SK-N-SH (cell line): ENCODE measurements at places on chromosomes 7 and 10.

DNA sequence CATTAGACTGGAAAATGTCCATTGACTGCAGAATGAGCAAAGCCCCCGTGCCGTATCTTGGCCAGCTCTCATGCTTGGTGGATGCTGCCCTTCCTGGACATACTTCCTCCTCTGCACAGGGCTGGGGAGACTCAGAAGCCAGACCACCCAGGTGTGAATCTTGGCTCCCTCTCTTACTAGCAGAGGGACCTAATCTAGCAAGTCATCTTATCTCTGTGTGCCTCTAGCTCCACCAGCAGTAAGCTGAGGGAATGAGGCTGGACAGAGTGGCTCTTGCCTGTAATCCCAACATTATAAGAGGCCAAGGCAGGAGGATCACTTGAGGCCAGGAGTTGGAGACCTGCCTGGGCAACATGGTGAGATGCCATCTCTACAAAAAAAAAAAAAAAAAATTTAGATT lies 173.8 kb upstream of the GHITM start:
- DNase-seq, result no peak
- H3K36me3 ChIP-seq, result no peaks in the 10 kb centered on the region
- H3K27me3 ChIP-seq, result no peaks in the 10 kb centered on the region

DNA sequence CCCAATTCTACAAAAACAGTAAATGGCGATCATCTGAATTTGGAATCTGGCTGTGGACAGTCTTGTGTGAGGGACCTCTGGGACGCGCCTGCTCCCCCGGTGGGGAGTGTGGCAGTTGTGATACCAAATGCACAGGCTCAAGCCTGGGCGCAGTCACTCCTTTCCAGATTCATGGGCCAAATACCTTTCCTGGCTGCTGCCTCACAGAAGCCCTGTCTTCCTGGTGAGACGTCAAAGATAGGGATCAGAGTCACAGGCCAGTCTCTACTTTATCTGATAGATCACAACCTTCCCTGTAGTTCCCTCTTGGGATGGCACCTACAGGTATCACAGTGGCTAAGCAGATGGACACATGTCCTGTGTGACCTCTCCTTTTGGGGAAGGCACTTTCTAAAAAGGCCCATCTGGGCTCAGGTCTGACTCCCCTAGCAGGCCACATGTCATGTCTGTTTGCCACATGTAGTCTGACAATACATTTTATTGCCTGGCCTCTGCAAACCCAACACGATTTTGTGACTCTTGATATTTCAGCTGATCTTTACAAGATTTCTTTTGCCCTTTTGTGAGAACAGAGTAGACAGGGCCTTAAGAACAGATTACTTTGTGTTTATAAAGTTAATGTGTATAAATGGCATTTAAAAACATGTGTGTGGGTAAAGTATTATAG lies 150.1 kb downstream of the SNX10 start:
- H3K27me3 ChIP-seq, result no peaks in the 10 kb centered on the region
- DNase-seq, result peak; percentile 44
- no peaks in the 10 kb centered on the region for H3K36me3 ChIP-seq
- H3K4me3 ChIP-seq, result no peak overlapping the region

DNA sequence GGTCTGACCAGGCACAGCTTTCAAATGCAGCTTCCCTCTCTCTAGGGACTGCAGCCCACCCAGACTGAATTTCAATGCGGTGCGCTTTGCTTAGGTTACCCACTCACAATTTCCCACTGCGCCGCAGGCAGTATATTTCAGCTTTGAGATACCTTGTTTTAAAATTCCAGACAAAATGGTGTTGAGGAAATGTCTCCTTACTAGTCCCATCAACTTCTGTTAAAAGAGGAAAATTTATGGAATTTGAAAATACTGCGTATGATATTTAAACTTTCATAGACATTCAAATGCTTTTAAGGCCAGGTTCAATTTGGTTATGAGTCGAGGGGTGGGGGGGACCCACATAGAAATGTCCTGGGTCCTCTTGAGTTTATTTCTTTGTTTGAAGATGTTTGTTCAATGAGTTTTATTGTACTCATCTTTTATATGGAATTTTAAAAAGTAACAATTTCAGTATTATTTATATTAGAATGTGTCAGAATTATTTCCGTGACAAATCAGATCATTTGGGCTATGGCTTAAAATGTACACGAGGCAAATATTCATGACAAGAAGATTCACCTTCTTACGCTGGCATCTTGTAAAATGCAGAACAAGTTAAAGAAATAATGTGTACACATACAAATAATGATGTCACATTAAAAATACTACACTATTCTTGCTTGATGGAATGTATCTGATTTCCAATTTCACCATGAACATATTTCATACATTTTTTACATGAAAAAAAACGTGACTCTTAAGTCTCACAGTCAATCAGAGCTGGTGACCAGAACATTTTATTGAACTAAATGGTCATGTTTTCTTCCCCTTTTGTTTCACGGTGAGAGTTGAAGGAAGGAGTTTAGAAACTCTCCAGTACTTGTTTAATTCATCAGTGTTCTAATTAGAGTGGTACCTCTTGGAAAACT lies 1.3 kb downstream of the IKZF1 start:
- peaks cover 3% of the 10 kb centered on the region; the same call in 1 of the 2 replicates for H3K4me1 ChIP-seq
- no peak overlapping the region for H3K4me3 ChIP-seq
- no peak overlapping the region for H3K27ac ChIP-seq
- no peak for DNase-seq

- H3K4me1 ChIP-seq, result peaks cover 20% of the 10 kb centered on the region; the same call in 1 of the 2 replicates
- no peaks in the 10 kb centered on the region for H3K36me3 ChIP-seq
- no peak for DNase-seq
Measured at GRCh38 chr10:103654925-103655324, 161.4 kb downstream of the NEURL1 start.

DNA sequence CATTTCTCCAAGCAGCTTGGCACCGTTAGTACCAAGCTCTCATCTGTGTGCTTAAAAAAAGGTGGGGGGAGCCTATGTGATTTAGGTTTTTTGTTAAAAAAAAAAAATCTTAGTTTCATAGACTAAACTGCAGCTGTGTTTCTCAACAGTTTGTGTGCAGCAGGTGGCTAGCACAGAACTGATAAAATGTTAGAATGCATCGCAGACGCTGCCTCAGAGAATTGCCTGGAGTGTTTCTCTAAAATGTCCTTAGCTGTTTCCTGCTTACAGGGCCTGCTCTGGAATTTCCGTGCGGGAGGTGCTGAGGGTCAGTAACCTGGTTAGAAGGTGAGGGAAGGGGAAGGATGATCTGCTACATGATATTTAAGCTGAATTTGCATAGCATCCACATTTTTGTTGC lies 268.9 kb downstream of the PLXDC2 start:
- no peak for DNase-seq
- H3K27me3 ChIP-seq, result no peaks in the 10 kb centered on the region
- no peak overlapping the region for H3K27ac ChIP-seq
- H3K4me3 ChIP-seq, result no peak overlapping the region
- no peaks in the 10 kb centered on the region; the same call in 1 of the 2 replicates for H3K4me1 ChIP-seq

DNA sequence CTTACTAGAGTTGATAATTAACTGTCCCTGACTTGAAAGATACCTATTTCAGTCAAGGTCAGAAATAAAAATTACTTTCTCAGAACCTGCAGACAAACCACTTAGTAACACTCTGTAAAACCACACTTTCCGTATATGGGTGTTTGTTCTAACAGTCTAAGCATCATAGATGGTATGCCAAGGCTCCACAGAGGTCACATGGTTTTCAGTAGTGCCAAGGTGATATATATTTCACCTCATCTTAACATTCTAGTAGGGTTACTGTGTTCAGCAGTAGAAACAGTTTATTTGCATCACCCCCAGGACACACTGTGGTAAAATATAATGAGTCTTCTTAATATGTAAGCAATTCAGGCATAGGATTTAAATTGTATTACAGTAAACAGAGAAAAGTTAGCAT lies 61.5 kb downstream of the KCND2 start:
- H3K27me3 ChIP-seq, result no peaks in the 10 kb centered on the region
- no peaks in the 10 kb centered on the region for H3K4me1 ChIP-seq
- H3K27ac ChIP-seq, result no peak overlapping the region
- DNase-seq, result no peak

GRCh38 chr10:14801723-14802122 lies 27.0 kb upstream of the FAM107B start:
- no peak overlapping the region for H3K4me3 ChIP-seq
- H3K36me3 ChIP-seq, result no peaks in the 10 kb centered on the region
- no peak overlapping the region for H3K27ac ChIP-seq

DNA sequence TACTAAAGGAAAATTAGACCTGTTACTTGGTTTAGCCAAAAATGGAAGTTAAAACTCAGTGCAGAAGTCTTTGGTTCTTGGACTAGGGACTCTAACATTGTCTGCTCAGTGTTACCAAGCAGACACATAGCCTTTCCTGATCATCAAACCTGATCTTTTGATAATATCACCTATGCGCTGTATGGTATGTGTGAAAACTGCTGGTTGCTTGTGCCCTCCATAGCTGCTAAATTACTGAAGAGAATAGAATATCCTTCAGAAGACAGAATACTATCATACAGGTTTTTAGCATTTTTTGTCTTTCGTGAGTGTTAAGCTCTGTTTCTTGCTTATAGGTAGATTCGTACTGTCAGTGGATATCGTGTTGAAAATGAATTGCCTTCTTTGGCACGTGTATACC lies 68.7 kb downstream of the ST7 start:
- H3K36me3 ChIP-seq, result no peaks in the 10 kb centered on the region
- H3K27me3 ChIP-seq, result no peaks in the 10 kb centered on the region
- no peak overlapping the region for H3K4me3 ChIP-seq

DNA sequence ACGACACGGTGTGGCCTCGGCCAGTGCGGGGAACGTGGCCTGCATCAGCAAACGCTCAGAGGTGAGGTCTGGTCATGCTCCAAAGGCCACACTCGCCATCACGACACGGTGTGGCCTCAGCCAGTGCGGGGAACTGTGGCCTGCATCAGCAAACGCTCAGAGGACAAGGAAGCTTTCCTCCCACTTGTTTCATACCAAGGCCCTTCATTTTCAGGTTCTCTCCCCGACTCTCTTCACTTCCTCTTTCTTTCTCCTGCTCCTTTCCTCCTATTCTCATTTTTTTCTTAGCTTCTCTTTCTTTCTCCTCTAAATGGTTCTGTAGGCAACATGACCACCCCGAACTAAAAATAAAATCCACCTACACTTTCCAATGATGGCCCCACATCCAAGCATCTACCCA lies 384.4 kb upstream of the SHH start:
- no peak for DNase-seq
- H3K4me1 ChIP-seq, result no peaks in the 10 kb centered on the region

DNA sequence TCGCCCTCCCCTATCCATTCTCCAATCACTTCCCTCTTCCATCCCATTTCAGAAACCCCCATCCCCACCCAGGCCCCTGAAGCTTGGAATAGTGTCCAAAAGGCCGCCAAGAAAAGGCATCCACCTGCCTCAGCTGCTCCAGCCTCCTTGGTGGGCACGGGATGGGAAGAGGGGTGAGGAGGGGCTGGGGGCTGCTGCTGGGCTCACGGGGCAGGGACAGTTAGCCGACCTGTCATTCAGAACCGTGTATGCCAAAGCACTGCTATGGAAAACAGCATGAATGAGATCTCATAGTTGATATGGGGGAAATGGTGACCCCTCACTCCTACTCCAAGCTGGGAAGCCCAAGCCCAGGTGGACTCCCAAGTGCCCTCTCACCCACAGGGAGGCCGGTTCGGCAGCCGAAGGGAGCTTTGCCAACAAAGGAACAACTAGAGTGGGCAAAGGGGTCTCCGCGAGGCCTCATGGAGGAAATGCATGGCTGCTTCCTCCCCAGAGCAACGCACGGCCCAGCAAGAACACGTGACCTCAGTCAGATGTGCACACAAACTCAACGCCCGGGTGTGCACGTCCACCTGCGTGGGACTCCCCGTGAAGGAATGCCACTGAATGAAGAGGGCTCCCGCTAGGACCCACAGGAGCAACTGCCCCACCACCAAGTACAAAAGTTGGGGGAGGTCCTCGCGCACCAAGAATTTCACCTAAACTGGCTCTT lies 52.5 kb downstream of the EBF3 start:
- no peaks in the 10 kb centered on the region for H3K36me3 ChIP-seq
- no peak for DNase-seq
- H3K4me1 ChIP-seq, result peaks cover 8% of the 10 kb centered on the region
- H3K27me3 ChIP-seq, result no peaks in the 10 kb centered on the region
- no peak overlapping the region for H3K27ac ChIP-seq

DNA sequence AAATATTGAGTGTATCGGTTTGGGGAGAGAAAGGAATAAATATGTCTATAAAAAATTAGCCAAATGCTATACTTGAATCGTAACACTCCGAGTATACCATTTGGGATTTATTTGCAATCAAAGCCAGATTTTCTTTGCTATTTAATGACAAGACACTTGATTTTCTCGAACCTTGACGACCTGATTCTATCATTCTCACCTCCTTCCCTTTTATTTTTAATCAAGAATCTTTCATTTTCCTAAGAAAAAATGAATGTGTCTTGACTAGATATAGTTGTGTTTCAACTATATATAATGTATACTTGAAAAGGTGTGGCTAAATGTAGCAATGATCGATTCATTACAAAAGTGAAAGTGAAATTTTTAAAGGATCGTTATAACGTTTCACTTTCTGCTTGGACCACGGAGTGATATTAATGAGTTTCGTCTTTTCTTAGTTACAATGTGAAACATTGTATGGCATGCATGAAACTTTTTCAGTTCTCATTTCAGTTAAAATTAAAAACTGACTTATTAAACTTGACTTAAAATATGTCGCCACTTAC lies 562 bp downstream of the NUB1 start:
- H3K4me3 ChIP-seq, result peak overlapping the region; percentile 93
- H3K36me3 ChIP-seq, result peaks cover 22% of the 10 kb centered on the region
- no peak for DNase-seq
- no peaks in the 10 kb centered on the region for H3K27me3 ChIP-seq

DNA sequence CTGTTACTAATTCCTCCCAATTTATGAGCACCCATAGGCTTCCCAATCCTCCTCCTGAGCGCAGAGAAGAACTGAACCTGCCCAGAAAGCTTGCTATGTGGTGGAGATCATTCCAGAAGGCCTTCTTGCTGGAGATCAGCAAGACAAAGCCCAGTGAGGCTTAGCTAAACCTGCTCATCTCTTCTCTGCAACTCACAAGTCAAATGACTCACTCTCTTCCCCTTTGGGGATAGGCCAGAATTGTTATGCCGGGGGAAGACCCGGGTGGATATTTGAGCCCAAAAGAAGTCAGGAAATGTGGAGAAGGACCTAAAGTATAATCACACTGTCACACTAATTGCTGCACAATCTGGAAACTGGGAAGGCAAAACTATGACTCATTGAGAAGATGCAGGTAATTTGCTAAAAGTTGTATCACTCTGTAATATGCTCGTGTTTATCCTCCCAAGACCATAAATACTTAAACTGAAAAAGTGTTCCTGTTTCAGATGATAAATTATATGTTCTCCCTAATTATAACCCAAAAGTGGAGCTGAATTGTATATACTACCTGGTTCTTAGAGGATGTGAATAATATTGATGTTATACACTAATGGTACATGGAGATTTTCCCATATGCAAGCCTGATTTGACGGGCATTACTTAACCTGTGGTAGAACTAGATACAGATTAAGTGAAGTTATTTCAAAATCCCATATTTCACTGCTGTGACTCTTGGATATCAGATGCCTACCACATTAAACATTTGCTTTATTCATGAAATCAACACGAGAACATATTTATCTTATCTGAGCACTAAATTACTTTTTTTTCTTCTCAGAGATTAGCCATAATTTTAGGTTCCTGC lies 6.4 kb downstream of the NEBL start:
- H3K4me3 ChIP-seq, result no peak overlapping the region
- H3K27me3 ChIP-seq, result no peaks in the 10 kb centered on the region
- H3K27ac ChIP-seq, result peak overlapping the region; percentile 100
- peaks cover 5% of the 10 kb centered on the region; the same call in 1 of the 2 replicates for H3K36me3 ChIP-seq
- DNase-seq, result no peak
